ENCODE measurements at places on chromosomes 2 and 18.

DNA sequence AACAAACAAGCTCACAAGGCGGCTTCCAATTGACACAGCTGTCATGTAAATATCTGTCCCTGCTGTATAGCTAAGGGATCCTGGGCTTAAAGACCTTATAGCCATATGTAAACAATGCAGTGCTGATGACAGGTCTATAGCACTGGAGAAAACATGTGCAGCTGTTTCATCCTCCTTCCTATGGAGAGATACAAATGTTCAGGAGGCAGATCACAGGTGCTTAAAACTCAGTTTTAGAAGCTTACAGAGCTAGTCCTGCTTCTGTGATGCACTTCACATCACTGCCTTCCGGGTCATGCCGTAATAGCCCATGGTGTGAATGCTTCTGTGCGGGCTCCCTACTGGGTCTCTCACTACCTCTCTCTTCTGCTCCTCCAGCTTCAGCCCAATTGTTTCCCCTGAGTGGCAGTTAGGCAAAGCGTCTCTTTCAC, 262.4 kb upstream of the CHST9 start:
- no peak for DNase-seq

GRCh38 chr2:43370705-43371104, 144.3 kb upstream of the ZFP36L2 start:
- no peak for DNase-seq

DNA sequence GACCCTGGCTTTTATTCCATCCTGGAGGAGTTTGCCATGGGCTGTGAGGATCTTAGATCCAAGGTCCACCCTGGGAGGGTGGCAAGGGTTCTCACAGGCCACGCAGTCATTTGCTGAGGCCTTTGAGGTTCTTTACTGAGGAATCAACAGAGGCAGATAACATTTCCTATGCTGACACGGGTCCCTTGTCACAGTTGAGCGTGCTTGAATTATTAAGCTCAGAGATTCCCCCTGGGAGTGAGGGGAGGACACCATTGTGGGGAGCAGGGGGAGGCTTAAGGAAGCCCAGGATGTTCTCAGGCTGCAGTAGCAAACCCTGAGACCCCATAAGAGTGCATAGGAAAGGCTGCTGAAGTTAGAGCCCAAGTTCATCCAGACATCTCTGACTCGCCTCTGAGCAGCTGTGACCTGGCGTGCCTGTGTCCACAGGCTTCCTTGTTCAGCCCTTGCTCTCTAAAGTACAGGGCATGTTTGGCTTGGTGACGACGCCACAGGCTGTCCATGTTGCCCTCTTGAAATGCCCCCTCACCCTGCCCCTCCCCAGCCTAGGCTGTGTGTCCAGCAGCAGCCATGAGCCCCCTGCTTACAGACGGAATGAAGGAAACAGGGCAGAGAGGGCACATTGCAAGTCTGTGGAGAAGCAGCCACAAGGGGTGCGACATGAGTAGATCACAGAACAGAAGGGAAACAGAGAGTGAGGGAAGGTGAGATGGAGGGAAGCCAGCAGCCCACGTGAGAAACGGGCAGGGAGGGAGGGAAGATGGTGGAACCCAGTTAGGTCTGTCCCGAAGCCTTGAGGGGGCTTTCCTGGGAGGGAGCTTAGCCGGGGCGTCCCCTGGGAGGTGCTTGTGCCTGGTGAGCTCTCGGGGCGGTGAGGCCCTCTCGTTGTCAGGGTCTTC, 34.0 kb downstream of the NAPG start:
- DNase-seq: no peak

GRCh38 chr18:70334728-70335329, 46.0 kb downstream of the SOCS6 start:
- no peak for DNase-seq

GRCh38 chr18:35267161-35267651, 22.8 kb downstream of the ZSCAN30 start:
- DNase-seq: peak; percentile 83

GRCh38 chr2:104120171-104120570, 733.7 kb upstream of the POU3F3 start:
- no peak for DNase-seq

GRCh38 chr2:148244593-148245292, 223.9 kb downstream of the MBD5 start:
- DNase-seq: no peak

DNA sequence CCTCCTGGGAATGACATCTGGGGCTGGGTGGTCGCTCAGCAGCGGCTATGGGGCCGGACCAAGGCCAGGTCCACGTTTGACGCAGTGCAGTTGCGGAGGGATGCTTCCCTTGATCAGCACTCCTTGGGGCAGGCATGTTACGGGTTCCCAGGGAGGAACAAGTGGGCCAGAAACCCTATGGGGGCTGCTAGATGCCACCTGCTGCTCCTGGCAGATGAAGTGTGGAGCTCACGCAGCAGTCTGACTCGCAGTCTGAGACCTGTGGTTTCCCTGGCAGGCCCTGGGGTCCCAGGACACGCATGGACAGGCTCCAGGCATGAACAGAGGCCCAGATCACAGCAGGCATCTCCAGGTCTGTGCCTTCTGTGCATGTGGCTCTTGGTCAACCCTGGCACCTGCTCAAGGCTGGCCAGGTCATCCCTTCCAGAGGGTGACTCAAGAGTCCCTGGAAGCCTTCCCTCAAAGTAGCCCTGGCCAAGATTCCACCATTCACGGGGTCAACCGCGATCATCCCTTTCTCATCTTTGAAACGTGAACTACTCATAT, 20.0 kb downstream of the KCNF1 start:
- no peak for DNase-seq

- DNase-seq: no peak
Measured at GRCh38 chr2:157830696-157831570, 45.2 kb downstream of the ACVR1 start.

GRCh38 chr2:162462911-162463310, 119.0 kb downstream of the GCA start:
- no peak for DNase-seq

DNA sequence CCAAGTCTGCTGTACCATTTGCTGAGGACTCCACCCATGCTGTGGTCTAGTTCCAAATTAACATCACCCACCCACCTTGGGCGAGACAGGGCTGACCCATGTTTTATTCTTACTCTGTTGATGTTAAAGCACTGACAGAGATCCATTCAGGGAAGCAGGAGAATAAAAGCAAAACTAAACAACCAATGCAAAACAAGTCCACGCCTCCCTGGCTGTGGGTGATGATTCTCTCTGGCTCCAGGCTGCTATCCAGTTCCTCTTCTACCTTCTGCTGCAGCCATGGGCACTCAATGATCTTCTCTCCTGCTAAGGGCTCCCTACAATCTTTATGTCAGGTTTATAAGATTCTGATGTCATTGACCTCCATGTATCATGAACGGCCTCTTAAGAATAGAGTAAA, 786.6 kb upstream of the ID2 start:
- DNase-seq: no peak

DNA sequence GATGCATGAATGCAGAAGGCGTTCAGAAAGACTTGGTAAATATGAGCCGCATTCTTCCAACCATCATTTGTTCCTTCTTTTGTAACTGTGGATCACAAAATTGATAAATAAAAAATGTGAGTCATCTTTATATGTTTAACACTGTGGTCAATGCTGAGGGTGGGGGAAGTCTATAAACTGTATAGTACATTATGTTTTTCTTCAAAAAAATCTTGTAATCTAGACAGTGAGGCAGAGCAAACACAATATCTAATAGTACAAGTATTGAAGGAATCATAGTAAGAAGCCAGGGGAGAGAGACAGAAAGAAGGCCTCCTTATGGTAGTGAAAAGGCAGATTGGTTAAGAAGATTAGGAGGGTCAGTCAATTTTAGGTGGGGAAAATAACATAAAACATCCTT, 30.7 kb upstream of the CALCRL start:
- DNase-seq: no peak

DNA sequence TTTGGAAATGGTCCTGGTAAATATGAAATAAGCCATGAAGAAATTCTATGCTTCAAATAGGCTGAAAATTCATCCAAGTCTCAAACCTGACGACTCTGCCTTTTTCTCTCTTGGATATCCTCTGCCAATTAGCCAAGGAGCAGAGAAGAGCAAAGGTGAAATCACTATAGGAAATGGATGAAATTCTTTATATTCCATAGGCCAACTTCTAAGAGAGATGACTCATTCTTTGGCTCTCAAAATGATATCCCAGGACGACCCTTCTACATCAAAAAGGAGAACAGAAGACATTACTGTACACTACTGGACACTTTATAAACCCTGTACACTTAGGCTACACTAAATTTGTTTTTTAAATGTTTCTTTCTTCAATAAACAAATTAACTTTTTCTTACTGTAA, 22.7 kb downstream of the PDE1A start:
- no peak for DNase-seq

DNA sequence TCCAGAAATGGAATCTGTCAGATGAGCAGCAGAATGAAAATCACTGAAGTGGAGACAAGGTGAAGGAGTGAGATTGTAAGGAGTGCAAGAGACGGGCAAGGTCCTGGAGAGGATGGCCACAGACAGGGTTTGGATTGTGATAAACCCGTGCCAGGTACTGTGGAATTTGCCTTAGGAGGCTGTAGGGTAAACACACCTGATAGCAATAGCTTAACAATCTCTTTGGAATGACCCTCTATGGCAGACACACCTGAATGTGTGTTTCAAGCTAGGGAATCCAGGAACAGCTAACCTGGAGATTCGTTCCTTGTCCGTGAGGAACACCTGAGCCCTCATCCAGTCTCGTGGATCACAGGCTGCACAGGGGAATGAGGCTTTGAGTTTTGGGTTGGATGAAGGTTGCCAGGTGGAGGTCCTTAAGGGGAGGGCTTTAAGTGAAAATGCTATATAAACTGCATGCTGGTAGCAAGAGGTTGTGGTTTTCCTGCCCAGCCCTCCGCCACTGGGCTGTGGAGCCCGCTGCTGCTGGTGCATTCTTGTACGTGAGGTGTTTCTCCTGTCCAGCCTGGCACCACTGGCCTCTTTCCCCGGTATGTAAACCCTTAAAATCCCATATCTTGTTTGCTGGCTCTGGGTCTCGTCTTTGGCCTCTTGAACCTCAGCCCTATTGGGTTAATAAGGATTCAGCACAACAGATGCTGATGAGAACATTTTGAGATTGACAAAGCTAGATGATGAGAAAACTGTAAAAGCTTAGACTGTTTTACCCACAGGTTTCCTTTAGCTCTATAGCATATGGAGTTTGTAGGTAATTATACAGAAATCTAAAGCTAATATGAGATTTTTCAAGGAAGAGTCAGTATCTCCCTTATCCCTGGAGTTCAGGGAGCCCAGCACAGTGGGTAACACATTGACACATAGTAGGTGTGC, 117.9 kb downstream of the ARHGAP15 start:
- DNase-seq: no peak

DNA sequence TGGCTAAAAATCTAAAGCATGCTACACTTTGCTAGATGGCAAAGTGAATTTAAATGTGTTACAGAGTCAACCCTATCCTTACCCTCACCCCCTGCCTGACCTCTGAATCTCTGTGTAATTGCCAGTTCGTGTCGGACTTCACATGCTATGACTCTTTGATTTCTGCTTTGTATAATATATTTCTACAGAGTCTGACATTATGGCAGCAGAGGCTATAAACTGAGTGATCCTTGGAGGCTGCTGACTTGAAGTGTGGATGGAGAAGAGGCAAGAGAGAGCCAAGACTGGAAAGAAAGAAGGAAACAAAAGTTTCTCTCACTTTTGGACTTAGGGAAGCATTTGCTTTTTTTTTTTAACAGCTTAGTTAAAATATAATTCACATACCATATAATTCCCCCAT, 89.9 kb upstream of the CYP26B1 start:
- no peak for DNase-seq

DNA sequence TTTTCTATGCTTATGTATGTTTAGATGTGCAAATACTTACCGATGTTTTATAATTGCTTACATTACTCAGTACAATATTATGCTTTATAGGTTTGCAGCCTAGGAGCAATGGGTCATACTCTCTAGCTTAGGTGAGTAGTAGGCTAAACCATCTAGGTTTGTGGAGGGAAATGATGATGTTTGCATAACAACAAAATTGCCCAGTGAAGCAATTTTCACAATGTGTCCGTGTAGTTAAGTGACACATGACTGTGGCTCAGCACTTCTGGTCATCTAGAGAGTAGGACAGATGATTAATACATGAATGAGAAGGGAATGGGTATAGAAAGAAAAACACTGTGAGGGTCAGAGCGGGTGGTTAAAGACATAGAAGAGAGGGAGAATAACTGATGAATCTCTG, 2116.2 kb upstream of the PIK3C3 start:
- DNase-seq: no peak

GRCh38 chr2:69827796-69828540, 1.5 kb upstream of the GMCL1 start:
- DNase-seq: no peak

- no peak for DNase-seq
Measured at GRCh38 chr2:126884861-126885750, 13.6 kb upstream of the TEX51 start.

- no peak for DNase-seq
Measured at GRCh38 chr18:68733707-68734106, 18.8 kb upstream of the TMX3 start.

DNA sequence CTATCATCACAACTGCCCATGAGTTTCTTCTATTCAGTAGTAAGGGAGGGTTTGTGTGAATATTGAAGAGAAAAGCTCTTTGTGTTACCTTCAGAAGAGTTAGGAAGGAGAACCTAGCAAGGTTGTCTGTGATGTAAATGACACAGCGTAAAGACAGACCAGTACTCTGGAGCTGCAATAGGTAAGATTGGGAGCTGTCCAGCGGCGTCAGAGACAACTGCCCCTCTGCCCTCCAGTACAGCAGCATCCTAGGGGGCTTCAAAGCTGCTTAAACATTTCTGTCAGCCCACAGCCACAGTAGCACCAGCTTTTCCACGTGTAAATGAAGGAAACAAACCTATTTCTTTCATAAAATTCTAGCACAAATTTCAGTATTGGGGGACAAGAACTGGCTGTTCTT, 34.5 kb downstream of the NYAP2 start:
- DNase-seq: no peak

GRCh38 chr2:6370753-6371551, 494.8 kb downstream of the CMPK2 start:
- no peak for DNase-seq

GRCh38 chr2:109067631-109068125, 61.3 kb upstream of the SH3RF3 start:
- no peak for DNase-seq

DNA sequence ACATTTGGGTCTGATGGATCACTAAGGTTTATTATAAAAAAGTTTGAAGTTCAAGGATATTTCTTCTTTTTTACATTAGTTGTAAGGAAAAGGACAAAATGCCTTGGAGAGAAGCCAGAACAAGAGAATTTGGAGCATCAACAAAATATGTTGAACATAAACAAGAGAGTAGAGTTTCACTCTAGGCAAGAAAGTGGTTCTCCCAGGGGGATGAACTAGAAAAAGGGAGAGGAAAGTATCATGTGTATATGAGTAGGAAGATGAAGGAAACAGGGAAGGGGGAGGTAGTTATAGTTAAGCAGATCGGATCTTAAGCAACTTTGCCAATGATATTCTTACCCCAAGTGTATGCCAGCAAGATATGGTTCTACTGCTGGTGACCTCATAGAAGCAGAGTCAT, 63.8 kb upstream of the GALNT3 start:
- no peak for DNase-seq

All from nucleus accumbens (tissue), 56 donors.